ENCODE measurements at places on chromosomes 16 and 17. TPM values are rescaled to one million over a fixed set of nuclear protein-coding genes. Genes with fewer than 3 reads are reported as not detected.

The NPTX1 gene
- 10.4 TPM for total RNA-seq

The CDK3 gene
- 5.2 TPM for total RNA-seq

The COPZ2 gene
- 33.1 TPM for total RNA-seq

The TP53TG3E gene
- not detected for total RNA-seq

The TRIM25 gene
- 14.8 TPM for total RNA-seq

The KCNH6 gene
- not detected for total RNA-seq

The ARHGAP44 gene
- total RNA-seq, result 1.2 TPM

The CA4 gene
- not detected for total RNA-seq

The SKAP1 gene
- total RNA-seq, result 0.28 TPM

The CHRNE gene
- total RNA-seq, result 0.30 TPM

The MYH3 gene
- total RNA-seq, result 1.2 TPM

The KRTAP4-1 gene
- not detected for total RNA-seq

Measured in smooth muscle cell of the umbilical artery (primary cell).